ENCODE measurements at places on chromosomes 11 and 22. TPM values are rescaled to one million over a fixed set of nuclear protein-coding genes. Genes with fewer than 3 reads are reported as not detected.

DNA sequence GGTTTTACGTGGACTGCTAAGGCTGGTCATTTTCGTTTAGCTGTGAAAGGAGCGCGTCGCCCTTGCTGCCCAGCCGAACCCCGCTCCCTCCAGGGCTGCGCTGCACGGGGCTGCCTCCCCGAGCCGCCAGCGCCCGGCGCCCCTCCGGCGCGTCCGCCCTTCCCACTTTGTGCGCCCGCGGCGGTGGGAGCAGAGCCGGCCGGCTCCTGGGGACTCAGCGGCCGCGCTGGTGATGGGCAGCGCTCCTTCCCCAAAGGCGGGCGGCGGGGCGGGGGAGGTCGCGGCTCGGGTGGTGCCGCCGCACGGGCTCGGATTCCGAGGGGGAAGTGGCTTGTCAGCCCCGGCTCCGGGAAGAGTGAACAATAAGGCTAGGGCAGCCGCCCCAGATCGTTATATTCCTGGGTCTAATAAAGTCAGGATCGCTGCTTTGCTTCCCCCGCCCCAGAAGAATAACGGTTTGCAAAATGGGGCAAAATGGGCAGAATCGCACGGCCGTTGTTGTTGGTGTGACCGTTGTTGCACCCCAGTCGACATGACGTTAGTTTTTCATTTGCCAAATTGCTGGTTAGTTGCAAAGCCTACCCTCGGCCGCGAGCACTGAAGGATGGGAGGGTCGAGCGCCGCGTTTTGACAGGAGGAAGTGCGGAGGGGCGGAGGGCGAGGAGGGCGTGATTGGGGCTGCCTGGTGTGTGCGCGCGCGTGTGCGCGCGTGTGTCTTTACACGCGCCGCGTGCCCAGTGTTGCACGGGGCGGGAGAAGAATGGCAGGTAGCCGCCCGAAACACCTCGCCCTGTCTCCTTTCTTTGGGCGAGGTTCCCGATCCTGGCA lies 745 bp downstream of the NCAM1 start:
- ATAC-seq = no peak

GRCh38 chr11:102932678-102933077 lies 22.9 kb downstream of the MMP13 start:
- no peak for ATAC-seq

DNA sequence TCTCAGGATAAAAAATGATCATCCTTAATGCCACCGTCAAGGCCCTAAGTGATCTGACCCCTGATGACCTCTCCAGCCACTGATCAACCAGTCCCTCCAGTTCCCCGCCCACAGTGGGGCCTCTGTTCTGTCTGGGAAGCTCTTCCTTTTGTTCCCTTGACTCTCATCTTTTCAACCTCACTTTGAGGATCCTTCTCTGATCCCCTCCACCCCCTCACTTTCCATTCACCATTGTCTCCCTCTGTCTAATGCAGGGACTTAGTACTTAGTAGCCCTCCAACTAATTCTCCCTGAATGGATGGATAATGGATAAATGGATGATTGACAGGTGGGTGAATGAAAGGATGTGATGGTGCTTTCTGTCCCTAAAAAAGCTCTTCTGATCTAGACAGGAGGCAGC lies 45.6 kb downstream of the C11orf58 start:
- ATAC-seq = no peak

- no peak for ATAC-seq
These were observed 13.6 kb downstream of the KRTAP5-5 start for GRCh38 chr11:1643146-1643690.

The VSTM5 gene
- total RNA-seq = not detected
